Frontal cortex (tissue), 4 donors: ENCODE measurements at places on chromosomes 12 and 14.

GRCh38 chr14:54979039-54979438, 47.9 kb downstream of the WDHD1 start:
- no peak for DNase-seq

DNA sequence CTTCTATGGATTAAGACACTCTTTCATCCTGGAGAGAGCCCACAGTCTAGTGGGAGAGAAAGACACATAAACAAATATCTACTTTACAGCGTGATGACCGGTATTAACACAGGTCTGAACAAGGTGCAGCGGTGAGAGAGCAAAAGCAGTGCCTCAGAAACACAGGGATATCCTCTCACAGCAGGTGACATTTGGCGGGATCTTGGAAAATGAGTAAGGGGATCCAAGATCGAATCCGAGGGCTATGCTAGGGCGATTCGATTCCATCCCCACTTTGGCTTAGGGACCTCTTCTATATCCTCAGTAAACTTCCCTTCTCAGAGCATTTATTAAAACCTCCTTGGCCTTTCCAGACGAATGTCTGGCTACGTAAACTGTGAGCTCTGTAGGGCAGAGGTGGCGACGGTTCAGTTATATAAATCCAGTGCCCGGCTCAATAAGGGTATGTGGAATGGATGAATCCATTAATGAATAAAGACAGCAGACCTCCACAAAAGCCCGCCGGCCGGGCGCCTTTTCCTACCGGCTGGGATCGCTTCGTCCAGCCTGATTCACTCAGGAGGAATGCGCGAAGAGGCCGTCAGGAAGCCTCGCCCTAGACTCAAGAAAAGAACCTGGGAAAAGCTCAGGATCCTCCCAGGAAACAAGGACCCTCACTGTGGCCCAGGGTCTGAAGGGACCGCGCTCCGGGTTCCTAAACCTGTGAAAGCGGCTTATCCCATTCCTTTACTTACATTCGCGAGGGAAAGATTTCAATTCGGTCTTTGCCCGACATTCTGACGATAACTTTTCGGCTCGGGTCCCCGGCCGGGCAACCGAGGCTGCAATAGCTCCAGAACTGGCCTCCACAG, 455 bp downstream of the ATP6V1D start:
- peak; percentile 7 for DNase-seq

- no peak for DNase-seq
These were observed 86.5 kb upstream of the FOXN3 start for GRCh38 chr14:89503431-89503996.

GRCh38 chr14:102652194-102652593, 59.7 kb downstream of the RCOR1 start:
- no peak for DNase-seq

- DNase-seq: no peak
These were observed 9.5 kb downstream of the EMP1 start for GRCh38 chr12:13205809-13206559.

DNA sequence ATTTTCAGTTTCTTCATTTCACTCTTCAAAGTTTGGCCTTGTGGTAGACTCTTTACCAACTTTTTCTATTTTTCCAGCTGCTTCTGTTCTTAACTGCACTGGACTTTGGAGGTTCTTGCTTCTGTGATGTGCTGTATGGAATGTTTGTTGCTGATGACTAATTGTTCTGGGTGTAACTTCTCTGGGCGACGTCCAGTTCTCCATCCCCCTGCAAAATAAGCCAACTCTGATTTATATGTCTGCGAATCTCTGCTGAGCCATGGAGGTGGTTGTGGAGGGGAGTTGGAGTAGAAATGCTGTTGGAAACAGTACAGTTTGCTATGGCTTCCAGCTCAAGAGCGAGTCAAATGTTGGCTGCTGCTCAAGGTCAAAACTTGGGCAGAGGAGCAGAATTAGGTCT, 113.9 kb upstream of the DYRK2 start:
- no peak for DNase-seq

DNA sequence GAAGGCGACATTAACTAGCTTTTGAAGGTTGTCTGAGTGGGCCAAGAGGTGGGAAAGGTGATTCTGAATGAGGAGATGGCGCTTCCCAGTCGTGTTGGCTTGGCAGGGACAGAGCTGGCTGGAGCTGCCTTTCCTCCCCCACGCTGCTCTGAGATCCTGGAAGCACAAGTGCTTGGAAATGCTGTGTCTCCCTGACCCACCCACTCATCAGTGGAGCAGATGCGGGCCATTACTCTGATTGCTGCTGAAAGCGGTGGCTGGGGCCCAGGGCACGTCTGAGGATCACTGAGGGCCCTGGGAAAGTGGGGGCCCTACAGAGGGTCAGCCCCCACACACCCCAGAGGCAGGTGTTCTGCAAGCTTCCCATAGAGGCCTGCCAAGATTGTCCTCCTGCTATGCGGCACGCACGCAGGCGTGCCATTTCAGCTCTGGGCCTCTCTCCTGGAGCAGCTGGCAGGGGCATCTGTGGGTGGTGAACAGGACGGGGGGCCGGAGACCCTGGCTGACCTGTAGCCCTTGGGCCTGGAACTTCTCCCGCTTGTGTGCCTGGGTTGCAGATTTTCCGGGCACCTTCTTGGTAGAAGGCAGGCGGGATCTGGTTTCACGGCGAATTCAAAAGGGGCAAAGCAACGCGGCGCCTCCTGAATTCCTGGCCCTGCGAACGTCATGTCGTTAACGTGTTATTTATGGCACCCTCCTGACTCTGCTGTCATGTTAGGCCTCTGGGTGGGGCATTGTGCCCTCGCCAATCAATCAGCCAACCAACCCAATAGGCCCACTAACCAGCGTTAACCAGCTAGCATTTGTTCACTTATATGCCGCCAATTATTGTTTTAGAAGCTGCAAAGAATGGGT, 133.8 kb upstream of the TBX3 start:
- no peak for DNase-seq

DNA sequence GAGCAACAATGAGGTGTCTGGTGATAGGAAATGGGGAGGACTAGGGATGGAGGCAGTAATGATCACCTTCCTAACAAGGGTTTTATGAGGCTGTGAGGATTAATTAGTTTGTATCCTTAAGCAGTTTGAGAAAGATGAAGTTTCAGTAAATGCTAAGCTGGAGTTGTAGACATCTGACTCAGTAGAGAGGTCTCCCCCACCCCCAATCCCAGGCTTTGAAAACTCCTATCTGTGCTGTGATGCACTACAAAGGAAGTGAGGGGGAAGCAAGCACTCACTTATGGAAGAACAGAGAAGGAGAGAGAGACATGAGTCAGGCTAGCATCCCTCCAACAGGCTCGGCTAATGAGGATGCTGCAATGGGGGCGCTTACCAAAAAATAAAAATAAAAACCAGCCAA, 5.5 kb upstream of the BCL11B start:
- DNase-seq: no peak

GRCh38 chr14:103828315-103828967, 18.9 kb downstream of the PPP1R13B start:
- DNase-seq: no peak

DNA sequence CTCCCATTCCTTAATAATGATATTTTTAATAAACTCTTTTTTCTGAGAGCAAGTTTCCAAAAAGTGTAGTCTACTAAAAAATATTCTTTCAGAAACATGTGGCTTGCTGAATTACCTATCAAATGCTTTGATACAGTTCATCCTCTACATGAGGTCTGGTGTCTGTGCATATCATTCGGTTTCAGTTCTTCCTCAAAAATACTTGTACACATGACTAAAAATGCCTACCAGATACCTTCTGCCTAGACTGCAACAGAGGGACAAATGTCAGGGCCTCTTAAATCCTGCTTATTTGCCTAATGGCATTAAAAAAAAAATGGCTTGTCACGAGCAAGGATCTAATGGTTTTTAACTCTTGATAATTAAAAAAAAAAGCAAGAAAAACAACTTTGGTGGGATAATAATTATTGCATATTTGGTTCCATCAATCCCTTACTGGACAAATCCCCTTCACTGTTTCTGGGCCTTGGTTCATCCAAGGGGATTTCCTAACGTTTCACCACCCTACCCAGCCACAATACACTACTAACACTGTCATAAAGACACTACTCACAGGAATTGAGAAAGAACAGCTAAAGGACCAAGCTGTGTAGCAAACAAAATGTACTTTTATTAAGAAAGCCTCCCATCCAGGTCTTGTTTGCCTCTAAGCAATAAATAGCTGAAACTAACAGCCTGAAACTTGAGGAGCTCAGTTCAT, 45.7 kb downstream of the PARP11 start:
- DNase-seq: no peak

GRCh38 chr12:66461331-66461730, 159.0 kb downstream of the HELB start:
- DNase-seq: no peak

DNA sequence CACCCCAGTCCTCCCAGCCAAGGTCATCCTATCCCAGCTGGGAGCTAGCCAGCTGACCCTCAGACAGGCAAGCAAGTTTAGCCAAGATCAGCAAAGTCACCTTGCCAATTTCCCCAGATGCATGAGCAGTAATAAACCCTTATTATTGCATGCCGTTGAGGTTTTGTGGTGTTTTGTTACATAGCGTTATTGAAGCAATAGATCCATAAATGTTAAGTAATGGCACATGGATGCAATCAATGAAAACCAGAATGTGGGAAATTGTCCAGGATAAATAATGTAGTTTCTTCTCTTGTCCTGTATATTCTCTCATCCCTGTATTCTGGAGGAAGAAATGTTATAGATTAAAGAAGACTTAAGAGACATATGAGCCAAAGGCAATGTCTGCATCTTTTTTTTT, 18.0 kb upstream of the TMEM260 start:
- DNase-seq: no peak

DNA sequence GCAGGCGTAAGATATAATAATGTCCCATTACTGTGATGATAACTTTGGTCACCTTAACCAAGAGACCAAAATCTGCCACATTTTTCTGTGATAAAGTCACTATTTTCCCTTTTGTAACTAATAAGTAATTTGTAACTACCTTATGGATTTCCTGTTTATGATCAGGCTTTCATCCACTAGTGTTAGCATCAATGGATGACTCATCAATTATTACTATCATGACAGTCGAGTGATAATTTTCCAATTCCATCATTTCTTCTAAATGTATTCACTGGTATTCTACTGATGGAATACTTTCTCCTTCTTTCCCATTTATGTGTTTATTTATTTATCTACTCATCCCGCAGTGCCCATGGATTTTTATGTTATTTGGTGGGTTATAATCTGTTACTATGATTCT, 148.4 kb downstream of the UNC79 start:
- no peak for DNase-seq

- no peak for DNase-seq
These were observed 190.5 kb downstream of the CACNA1C start for GRCh38 chr12:2243275-2243674.
